ENCODE measurements at places on chromosomes 1 and 21. TPM values are rescaled to one million over a fixed set of nuclear protein-coding genes. Genes with fewer than 3 reads are reported as not detected.

Gene CLCA4
- not detected for total RNA-seq

Gene OPRD1
- 5.2 TPM for total RNA-seq

Gene NTMT2
- 0.99 TPM for total RNA-seq

Gene CYP4X1
- total RNA-seq: 6.3 TPM

Gene SAMD13
- total RNA-seq: 5.2 TPM

Gene SLC2A5
- total RNA-seq: 3.4 TPM

Gene PDE4DIP
- 436 TPM for total RNA-seq

Gene BEST4
- not detected for total RNA-seq

Gene CELA3A
- not detected for total RNA-seq

Gene SFN
- total RNA-seq: 8.5 TPM

Gene STPG1
- 4.7 TPM for total RNA-seq
